ENCODE measurements at places on chromosomes 12 and 14. TPM values are rescaled to one million over a fixed set of nuclear protein-coding genes. Genes with fewer than 3 reads are reported as not detected.

DNA sequence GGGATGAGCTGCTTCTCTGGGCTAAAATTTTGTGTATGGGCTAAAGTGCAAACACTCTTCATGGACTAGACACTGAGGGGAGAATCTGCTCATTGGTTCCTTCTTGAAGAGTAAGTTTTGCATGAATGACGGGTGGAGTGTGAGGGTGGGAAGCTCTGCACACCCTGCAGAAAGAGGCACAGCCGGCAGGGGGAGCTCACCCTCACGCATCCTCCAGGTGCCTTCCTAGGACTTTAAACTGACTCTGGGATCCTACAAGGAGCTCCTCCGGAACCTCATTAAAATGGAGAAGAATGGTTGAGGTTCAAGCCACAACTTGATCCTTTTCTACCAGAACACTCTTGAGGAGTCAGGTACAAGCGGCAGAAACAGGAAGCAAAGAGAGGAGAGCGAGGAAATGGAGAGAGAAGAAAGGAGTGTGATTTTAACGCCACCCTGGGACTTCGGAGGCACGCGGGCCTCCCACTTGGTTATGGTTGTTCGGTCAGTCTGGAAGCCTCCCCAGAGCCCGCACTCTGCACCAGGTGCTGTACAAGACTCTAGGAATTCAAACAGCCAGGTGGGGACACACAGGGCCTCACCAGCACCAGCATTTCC, 87.5 kb downstream of the SETD3 start:
- no peak for DNase-seq

GRCh38 chr12:47805417-47805816, 14.3 kb downstream of the HDAC7 start:
- no peak for DNase-seq

The SMCO3 gene
- 2.1 TPM for total RNA-seq

The BICD1 gene
- 33.8 TPM for total RNA-seq

The VRTN gene
- total RNA-seq: not detected

GRCh38 chr14:34043627-34044372, 92.9 kb upstream of the EGLN3 start:
- no peak for DNase-seq

The KLHL28 gene
- 6.1 TPM for total RNA-seq

The CCDC198 gene
- total RNA-seq: not detected

The SMOC1 gene
- total RNA-seq: 16.6 TPM

GRCh38 chr12:131608740-131609690, 101.9 kb upstream of the SFSWAP start:
- DNase-seq: no peak

GRCh38 chr14:20489093-20489994, 16.0 kb upstream of the RNASE10 start:
- no peak for DNase-seq

The COCH gene
- total RNA-seq: 0.11 TPM

Data from ascending aorta (tissue), 2 donors.